Activated CD4-positive, alpha-beta memory T cell treated with anti-CD3 and anti-CD28 coated beads for 36 hours (primary cell): ENCODE measurements at places on chromosomes 1 and 21.

- no peaks in the 10 kb centered on the region for H3K27me3 ChIP-seq
- peaks cover 10% of the 10 kb centered on the region for H3K4me1 ChIP-seq
- no peak overlapping the region for H3K4me3 ChIP-seq
- no peaks in the 10 kb centered on the region for H3K36me3 ChIP-seq
- DNase-seq = no peak
- H3K27ac ChIP-seq = no peak overlapping the region
Observed at GRCh38 chr1:116311756-116312680, 61.0 kb upstream of the ATP1A1 start.

- no peak overlapping the region for H3K4me3 ChIP-seq
- DNase-seq = no peak
- H3K27ac ChIP-seq = no peak overlapping the region
Observed at GRCh38 chr1:44436401-44437106, 31.5 kb downstream of the RNF220 start.

GRCh38 chr1:81666586-81666985 is 134.1 kb upstream of the ADGRL2 start:
- no peaks in the 10 kb centered on the region for H3K27me3 ChIP-seq
- no peak overlapping the region for H3K27ac ChIP-seq

- H3K27me3 ChIP-seq = peaks cover 11% of the 10 kb centered on the region
- DNase-seq = no peak
Observed at GRCh38 chr1:11575553-11575952, 78.7 kb downstream of the FBXO2 start.

DNA sequence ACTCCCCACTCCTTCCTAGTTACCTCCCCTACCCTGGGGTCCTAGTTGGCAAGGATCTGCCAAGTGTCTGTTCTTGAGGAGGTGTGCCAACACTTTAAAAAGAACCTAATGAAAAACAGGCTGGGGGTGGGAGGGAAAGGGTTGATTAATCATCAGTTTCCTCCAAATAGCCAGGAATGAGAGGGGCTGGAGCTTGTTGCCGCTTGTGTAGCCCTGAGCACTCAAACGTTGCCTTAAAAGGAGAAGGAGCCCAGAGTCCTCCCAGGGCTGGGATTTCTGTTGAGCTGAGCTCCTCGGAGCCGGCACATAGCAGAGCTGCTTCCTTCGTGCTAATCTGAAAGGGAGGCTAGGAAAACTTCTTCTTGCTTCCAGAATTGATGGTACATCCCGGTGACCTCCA is 15.9 kb downstream of the SHISA4 start:
- H3K4me1 ChIP-seq = no peaks in the 10 kb centered on the region
- H3K27ac ChIP-seq = no peak overlapping the region
- no peaks in the 10 kb centered on the region for H3K36me3 ChIP-seq
- no peak for DNase-seq

DNA sequence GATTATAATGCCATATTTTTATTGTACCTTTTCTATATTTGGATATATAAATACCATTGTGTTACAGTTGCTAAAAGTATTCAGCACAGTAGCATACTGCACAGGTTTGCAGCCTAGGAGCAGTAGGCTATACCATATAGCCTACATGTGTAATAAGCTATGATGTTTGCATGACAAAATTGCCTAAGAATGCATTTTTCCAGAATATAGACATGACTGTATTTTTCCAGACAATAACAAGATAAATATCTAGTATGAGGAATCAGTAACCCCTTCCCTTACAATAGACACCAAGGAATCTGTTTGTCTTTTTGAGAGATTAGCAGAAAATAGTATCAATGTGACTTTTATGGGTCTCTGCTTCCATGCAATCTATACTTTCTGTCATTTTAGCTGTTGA is 228.6 kb downstream of the GRIK1 start:
- H3K36me3 ChIP-seq = no peaks in the 10 kb centered on the region
- H3K4me1 ChIP-seq = no peaks in the 10 kb centered on the region
- H3K27me3 ChIP-seq = no peaks in the 10 kb centered on the region
- H3K4me3 ChIP-seq = no peak overlapping the region
- H3K27ac ChIP-seq = no peak overlapping the region
- no peak for DNase-seq
